ENCODE measurements at places on chromosomes 7 and 10.
A peak's percentile ranks its signal among the peaks of the same experiment; 100 is the strongest.

DNA sequence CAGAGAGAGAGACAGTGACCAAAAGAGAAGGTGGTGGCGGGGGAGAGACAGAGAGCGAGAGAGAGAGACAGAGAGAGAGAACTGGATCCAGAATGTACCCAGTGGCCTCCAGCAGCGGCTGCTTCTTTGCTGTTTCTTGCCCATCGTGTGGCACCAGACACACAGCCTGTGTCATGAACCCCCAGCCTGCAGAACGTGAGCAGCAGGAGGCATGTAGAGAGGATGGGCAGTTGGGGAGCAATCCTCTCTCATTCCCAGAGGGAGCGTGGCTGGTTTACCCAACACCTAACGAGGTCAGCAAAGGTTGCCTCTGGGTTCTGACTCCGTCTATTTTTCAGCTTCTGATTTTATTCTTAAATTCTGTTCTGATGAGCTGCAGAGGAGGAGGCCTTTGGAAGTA is 168.1 kb downstream of the ADARB2 start:
- H3K27ac ChIP-seq = no peak overlapping the region
- no peaks in the 10 kb centered on the region for H3K36me3 ChIP-seq
- no peaks in the 10 kb centered on the region for H3K27me3 ChIP-seq
- H3K4me1 ChIP-seq = no peaks in the 10 kb centered on the region

GRCh38 chr7:25669281-25669781 is 441.0 kb upstream of the NPVF start:
- H3K4me3 ChIP-seq = no peak overlapping the region

DNA sequence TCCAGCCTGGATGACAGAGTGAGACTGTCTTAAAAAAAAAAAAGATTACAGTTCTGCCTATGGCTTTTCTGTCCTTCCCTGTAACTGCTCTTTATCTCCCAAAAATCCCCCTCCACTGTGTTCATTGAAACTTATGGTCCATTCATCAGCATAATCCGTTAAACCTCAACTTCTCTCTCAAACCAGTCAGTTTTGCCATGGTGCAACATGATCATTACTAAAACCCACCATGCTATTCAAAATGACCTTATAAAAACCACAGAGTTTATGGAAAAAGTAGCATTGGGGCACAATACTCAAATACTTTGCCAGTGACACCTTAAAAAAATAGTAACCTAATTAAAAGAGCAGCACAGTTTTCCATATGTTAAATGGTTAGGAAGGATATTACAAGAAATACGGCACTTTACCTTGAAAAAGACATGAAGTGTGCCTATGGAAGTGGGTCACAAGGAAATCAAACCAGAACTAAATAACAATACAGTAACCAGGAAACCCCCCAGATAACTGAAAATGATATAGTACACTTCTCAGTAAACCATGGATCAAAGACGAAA is 74.0 kb upstream of the ST8SIA6 start:
- no peaks in the 10 kb centered on the region for H3K36me3 ChIP-seq
- DNase-seq = no peak
- no peak overlapping the region for H3K4me3 ChIP-seq
- no peaks in the 10 kb centered on the region for H3K27me3 ChIP-seq
- H3K4me1 ChIP-seq = no peaks in the 10 kb centered on the region

DNA sequence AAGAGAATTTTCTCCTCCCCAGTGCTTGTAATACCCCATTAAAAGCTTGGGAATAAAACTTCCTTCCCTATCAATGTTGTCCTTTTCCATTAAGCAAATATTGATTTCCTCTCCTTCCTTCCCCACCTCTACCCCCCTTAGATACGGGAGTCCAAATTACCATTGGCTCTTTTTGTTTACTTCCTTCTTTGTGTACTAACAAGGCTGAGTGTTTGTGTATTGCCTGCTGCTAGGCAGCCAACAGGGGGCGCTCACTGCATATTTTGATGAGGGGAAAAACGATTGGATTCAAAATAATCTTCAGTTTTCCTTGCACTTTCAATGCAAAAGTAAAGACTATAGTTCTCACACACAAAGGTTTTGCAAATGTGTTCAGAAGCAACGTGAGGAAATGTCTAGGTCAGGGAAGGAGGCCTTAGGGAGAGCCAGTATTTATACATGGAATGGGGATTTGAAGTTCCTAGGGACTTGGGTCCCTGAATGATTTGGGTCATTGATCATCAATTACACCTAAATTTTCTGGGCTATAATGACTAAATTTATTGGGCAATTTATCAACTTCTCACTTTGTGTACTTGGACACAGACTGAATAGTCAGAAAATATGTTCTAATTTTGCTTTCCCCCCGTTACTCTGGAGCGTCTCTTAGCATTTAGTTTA is 23.6 kb upstream of the VPS41 start:
- H3K27me3 ChIP-seq = no peaks in the 10 kb centered on the region
- H3K4me3 ChIP-seq = no peak overlapping the region
- no peak for DNase-seq
- no peaks in the 10 kb centered on the region for H3K36me3 ChIP-seq
- H3K4me1 ChIP-seq = no peaks in the 10 kb centered on the region

DNA sequence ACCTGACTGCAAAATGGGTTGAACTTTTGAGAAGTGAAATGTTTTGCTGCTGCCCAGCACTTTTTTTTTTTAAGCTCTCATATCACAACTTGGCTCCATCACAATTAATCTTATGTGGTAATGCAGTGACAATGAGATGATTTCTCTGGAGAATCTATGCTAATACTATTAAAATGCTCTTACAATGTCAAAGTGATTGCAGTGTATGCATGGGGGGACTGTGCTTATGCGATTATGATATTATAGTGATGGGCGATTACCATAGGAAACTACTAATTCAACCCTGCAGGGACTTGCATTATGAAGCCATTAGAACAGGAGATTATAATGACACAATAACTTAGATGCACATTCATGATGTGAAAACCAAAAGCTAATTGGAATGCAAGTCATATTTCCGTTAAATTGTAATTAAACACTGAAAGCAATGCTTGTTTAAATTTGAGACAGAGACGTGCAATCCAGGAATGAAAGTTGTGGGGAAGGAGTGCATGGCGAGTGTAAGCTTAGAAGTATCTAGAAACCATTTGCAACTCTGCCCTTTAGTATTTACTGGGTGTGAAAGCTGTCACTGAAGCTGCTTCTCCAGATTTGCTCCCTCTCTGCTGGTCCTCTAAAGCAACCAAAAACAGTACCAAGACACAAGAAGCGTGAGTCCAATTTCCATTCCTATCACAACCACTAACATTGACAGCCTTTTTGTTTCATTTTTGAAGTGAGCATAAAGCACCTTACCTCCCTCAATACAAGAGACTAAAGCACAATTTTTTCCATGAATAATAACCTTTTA is 21.6 kb downstream of the PTER start:
- no peak overlapping the region for H3K27ac ChIP-seq
- DNase-seq = no peak
- no peaks in the 10 kb centered on the region for H3K27me3 ChIP-seq
- H3K36me3 ChIP-seq = no peaks in the 10 kb centered on the region
- no peak overlapping the region for H3K4me3 ChIP-seq

DNA sequence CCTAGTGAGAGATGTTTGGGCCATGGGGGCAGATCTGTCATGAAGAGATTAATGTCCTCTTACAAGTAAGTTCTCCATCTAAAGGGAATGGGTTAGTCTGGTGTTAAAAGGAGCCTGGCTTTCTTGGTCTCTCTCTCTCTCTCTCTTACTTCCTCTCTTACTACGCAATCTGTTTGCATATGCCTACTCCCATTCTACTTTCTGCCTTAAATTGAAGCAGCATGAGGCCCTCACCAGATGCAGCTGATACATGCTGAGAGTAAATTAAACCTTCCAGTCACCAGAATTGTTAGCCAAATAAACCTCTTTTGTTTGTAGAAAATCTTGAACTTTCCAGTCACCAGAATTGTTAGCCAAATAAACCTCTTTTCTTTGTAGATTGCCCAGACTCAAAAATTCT is 884.1 kb downstream of the NRG3 start:
- no peaks in the 10 kb centered on the region for H3K27me3 ChIP-seq
- no peak overlapping the region for H3K27ac ChIP-seq
- no peaks in the 10 kb centered on the region for H3K36me3 ChIP-seq
- H3K4me3 ChIP-seq = no peak overlapping the region
- no peak for DNase-seq

DNA sequence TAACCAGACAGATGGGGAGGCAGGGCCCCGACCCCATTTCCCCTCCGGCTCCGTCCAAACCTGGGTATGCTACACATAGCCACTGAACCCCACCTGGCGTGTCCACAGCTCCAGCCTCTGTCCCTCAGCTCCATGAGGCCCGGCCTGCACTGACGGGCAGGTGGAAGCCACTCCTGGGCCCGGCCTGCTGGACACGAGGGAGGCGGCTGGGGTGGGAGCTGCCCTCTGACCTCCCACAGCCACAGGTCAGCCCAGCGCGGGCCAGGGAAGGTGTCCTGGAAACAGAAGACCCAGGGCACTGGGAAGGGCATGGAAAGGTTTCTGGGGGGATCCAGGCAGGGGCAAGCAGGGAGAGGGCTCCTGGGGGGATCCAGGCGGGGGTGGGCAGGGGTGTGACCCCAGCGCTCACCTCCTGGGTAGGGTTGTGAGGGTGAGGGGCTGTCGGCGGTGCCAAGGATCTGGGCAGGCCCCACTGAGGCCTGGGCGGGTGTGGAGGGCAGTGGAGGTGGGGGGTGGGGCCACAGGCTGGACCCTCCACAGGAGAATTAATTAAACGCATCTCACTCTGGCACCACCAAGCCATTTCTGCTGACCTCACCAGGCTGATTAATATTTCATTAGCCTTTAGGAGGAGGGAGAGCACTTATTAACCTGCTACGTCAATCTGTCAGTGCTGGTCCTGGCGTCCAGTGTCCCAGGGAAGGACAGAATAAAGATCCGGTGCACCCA is 108.9 kb downstream of the UNCX start:
- no peak for DNase-seq
- no peak overlapping the region for H3K27ac ChIP-seq
- H3K4me3 ChIP-seq = no peak overlapping the region
- H3K27me3 ChIP-seq = peaks cover 65% of the 10 kb centered on the region
- H3K4me1 ChIP-seq = no peaks in the 10 kb centered on the region

DNA sequence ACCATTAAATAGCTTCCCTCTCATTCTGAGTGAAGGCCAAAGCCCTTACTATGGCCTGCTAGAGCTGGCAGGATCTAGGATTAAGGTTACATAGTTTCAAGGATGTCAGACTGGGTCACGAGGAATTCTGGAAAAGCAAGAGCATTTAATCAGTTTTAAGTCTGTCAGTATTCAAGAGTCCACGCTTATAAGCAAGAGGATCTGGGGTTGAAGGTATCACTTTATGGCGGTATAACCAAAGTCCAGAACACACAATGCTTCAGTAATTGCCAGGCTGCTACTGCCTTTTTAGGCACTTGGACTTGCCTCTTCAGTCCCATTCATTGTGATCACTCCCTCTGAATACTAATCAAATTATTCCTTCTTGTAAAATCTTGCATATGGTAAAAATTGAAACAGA is 101.0 kb downstream of the HBP1 start:
- no peak overlapping the region for H3K4me3 ChIP-seq
- H3K36me3 ChIP-seq = peaks cover 20% of the 10 kb centered on the region
- H3K27ac ChIP-seq = no peak overlapping the region
- no peak for DNase-seq

- peak overlapping the region; percentile 7 for H3K27ac ChIP-seq
- H3K4me1 ChIP-seq = peaks cover 19% of the 10 kb centered on the region
- no peak for DNase-seq
- H3K4me3 ChIP-seq = no peak overlapping the region
- peaks cover 83% of the 10 kb centered on the region for H3K36me3 ChIP-seq
- H3K27me3 ChIP-seq = no peaks in the 10 kb centered on the region
These were observed 7.0 kb downstream of the WDR91 start for GRCh38 chr7:135204341-135204749.

Measured in esophagus squamous epithelium (tissue), 5 donors.